ENCODE measurements at places on chromosomes 13 and 19.
A peak's percentile ranks its signal among the peaks of the same experiment; 100 is the strongest.

DNA sequence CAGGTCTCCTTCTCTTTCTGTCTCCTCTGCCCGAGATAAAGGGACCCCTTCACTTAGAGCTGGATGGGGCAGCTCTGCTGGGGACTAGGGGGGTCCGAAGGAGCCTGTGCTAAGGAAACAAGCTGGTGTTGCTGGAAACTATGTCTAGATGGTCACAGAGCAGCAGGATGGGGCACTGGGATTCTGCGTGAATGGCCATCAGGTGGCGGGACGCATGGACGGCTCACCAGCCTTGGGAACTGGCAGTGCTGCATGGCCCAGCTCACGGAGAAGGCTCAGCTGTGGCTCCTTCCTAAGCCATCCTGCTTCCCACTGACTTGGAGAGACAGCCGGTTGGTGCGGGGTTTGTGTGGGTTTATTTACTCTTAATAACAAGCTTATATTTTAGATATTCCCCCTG lies 411.8 kb downstream of the ZNF536 start:
- no peaks in the 10 kb centered on the region for H3K4me1 ChIP-seq
- DNase-seq: no peak
- H3K27ac ChIP-seq: no peak overlapping the region
- no peaks in the 10 kb centered on the region for H3K36me3 ChIP-seq

DNA sequence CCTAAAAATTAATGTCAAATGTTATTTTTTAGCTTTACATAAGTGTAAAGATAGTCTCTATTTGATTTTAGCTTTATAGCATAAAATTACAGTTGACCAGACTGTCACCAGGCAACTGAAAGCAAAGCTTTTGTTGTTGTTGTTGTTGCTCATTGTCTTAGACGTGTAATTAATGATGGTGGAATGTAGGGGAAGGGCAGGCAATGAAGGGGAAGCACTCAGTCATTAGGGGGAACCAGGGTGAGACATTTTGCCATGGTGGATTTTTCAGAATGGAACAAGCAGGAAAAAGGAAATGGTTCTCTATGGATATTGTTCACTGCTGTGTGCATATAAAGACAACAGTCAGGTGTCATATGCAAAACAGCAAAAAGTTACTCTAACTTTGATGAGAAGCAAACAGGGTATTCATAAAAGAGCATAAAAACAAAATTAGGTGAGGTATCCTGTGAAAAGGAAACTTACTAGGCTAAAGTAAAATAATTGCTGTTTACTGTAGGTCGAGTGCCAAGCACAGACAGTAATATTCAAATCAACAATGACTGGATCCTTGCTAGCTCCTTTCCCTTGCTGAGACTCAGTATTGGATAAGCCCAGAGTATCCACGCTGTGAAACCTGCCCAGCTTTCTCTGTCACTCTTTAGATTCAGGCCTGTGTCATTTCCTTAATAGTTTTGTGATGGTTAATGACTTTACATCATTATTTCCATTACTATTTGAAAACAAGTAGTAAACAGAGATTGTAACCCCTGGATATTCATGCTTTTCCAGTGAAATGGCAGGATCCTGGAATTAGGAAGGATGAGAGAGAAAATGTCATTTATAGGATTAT lies 110.5 kb downstream of the LRCH1 start:
- no peak for DNase-seq
- H3K27me3 ChIP-seq: no peaks in the 10 kb centered on the region
- H3K36me3 ChIP-seq: no peaks in the 10 kb centered on the region

DNA sequence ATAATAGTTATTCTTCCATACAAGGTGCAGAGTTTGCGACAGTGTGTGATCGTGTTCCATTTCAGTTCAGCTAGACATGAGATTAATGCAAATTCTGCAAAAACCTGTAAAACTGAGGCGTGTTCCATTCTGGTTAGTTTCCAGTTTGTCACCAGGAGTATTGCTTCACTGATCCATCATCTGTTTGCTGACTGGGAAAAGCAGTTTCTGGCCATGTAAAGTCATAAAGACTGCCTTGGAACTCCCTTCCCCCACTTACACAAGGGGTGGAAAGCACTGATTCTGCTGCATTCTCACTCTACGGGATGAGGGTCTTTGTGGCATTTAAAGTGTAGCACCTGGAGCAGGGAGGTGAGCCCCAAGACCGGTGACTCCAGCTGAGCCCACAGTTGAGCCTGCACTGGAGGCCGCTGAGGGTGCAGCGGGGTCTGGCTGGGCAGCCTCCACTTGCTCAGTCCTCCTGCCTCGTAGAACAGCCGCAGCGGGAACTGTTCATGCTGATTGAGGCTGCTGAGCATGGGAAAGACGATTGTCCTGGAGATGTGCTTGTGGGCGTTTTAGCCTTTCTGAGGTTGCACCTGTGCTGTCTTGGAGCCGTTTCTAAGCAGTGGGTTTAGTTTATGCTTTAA lies 2.0 kb downstream of the ZNF57 start:
- peak overlapping the region; percentile 89 for H3K4me3 ChIP-seq
- peaks cover 27% of the 10 kb centered on the region for H3K4me1 ChIP-seq
- peak overlapping the region; percentile 95 for H3K27ac ChIP-seq
- H3K27me3 ChIP-seq: no peaks in the 10 kb centered on the region
- peak; percentile 83 for DNase-seq

DNA sequence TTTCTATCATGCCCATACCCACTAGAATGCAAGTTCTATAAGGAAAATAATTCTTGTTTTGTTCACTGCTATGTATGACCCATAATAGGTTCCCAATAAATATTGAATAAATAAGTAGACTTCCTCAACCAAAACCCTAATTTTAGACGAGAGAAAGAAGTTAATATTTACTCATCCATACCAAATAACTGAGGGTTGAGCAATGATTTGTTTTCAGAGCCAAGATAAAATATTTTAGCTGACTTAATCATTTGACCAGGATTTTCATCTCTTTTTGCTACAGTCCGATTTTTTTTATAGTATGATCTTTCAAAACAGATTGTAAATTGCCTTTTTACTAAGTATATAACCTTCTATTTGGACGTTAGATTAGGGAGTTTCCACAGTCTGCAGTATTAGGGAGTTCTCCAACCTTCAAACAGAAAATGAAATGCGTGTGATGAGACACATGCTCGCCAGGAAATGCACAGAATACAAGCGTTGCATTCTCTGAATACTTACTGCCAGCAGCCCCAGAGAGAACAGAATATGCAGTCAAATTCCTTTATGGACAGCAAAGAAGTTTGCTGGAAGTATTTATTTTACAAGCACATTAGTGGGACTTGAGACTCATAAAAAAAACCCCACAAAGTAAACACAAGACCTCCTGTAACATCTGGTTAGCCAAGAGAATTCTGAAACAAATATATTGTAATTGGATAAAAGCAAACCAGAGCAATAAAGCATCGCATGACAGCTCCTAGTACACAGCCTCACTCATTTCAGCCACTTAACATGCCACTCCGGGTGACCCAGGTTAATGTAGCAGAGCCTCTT lies 230.0 kb downstream of the MYO16 start:
- H3K36me3 ChIP-seq: no peaks in the 10 kb centered on the region
- no peak overlapping the region for H3K4me3 ChIP-seq
- DNase-seq: no peak
- no peaks in the 10 kb centered on the region for H3K4me1 ChIP-seq
- H3K27ac ChIP-seq: no peak overlapping the region
- no peaks in the 10 kb centered on the region for H3K27me3 ChIP-seq

GRCh38 chr19:2554856-2555255 lies 78.9 kb downstream of the GADD45B start:
- H3K36me3 ChIP-seq: no peaks in the 10 kb centered on the region
- no peak for DNase-seq
- H3K27me3 ChIP-seq: no peaks in the 10 kb centered on the region
- no peak overlapping the region for H3K27ac ChIP-seq
- no peak overlapping the region for H3K4me3 ChIP-seq
- peaks cover 9% of the 10 kb centered on the region for H3K4me1 ChIP-seq

DNA sequence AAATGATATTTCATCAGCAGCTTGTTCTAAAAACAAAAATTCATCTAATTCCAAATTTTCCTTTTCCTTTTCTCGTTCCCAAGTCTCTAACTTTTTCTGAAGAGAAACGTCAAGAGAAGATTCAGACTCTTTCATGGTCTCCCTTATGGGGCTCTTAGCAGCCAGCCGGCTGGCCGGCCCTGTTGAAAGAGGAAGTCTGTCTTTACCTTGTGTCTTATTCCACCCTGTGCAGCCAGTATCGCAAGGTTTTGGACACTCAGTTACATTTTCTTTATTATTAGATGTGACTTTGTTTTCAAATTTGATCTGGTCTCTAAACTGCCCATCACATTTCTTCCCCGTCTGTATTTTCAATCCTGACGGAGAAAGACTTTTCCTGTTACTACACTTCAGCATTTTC lies 142.3 kb downstream of the RNF17 start:
- H3K27ac ChIP-seq: no peak overlapping the region
- DNase-seq: no peak
- H3K4me1 ChIP-seq: no peaks in the 10 kb centered on the region

- no peaks in the 10 kb centered on the region for H3K27me3 ChIP-seq
- H3K36me3 ChIP-seq: peaks cover 30% of the 10 kb centered on the region
- H3K4me1 ChIP-seq: peaks cover 9% of the 10 kb centered on the region
- no peak for DNase-seq
Observed at GRCh38 chr19:574658-575526, 2.5 kb downstream of the BSG start.

- no peak overlapping the region for H3K27ac ChIP-seq
- no peaks in the 10 kb centered on the region for H3K4me1 ChIP-seq
- no peak for DNase-seq
- no peaks in the 10 kb centered on the region for H3K36me3 ChIP-seq
- H3K4me3 ChIP-seq: no peak overlapping the region
Observed at GRCh38 chr13:51479199-51479523, 26.3 kb upstream of the INTS6 start.

DNA sequence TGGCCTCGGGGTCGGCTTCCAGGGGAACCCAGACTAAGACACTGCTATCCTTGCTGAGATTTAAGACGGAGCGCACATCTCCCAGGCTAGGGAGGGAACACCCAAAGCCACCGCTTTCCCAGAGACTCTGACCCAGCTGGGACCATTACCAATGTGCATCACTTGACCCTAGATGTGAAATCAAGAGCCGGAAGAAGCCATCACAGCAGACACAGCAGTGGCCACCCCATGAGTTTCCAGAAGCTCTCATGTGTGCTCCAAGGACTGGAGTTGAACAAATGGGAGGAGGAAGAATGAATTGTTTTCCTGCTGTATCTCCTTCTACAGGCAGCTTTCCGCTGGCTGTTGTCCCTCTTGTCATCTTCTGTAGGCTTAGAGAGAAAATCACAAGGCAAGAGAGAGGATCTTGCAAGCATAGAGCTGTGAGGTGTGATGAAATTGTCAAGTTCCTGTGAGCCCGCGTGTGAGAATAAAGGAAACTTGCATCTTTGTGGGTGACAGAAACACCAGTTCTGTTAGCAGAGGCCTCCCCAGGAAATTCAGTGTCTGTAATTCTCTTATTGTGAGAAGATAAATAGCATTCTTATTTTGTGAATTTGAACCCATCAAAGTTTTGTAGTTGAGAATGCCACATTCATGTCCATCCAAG lies 711.8 kb downstream of the UQCRFS1 start:
- no peaks in the 10 kb centered on the region for H3K4me1 ChIP-seq
- no peak overlapping the region for H3K4me3 ChIP-seq
- no peaks in the 10 kb centered on the region for H3K36me3 ChIP-seq
- peaks cover 11% of the 10 kb centered on the region for H3K27me3 ChIP-seq
- no peak overlapping the region for H3K27ac ChIP-seq
- no peak for DNase-seq

GRCh38 chr13:107124129-107124718 lies 556.3 kb upstream of the ARGLU1 start:
- no peaks in the 10 kb centered on the region for H3K4me1 ChIP-seq
- H3K36me3 ChIP-seq: no peaks in the 10 kb centered on the region
- no peak for DNase-seq
- no peak overlapping the region for H3K4me3 ChIP-seq

- H3K27ac ChIP-seq: no peak overlapping the region
- H3K4me3 ChIP-seq: no peak overlapping the region
- no peaks in the 10 kb centered on the region for H3K27me3 ChIP-seq
- H3K36me3 ChIP-seq: no peaks in the 10 kb centered on the region
- DNase-seq: no peak
- H3K4me1 ChIP-seq: no peaks in the 10 kb centered on the region
Observed at GRCh38 chr13:20356444-20356843, 124.3 kb upstream of the GJB6 start.

DNA sequence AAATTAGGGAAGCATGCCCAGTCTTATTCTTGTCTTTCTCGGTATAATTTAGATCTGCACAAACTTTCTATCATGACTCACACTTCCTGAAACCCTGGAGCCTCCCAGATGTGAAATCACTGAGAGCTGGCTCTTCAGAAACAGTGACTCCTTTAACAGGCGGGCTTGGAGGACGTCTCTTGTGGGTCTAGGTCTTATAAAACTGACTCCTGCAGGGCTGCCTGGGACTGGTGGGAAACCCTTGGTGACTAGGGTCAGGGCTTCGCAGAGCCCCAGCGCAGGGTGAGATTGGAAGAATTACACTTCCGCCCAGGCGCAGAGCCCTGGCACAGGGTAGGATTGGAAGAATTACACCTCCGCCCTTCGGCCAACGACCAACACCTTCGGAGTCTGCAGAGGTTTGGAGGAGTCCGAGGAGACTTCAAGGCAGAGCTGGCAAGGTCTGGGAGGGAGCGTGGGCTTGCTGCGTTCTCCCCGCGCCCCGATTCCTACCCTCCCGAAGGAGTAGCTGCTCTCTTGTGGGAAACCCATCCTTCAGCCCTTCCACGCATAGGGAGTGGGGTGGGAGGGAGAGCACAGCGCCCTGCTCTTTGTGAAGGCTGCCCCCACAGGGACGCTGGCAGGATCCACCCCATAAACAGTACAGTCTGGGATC lies 43.4 kb upstream of the MAP3K10 start:
- no peaks in the 10 kb centered on the region for H3K36me3 ChIP-seq
- H3K4me3 ChIP-seq: no peak overlapping the region
- 0 out of 2 replicates have a peak, but pooled peaks cover 4% of the 10 kb centered on the region for H3K27me3 ChIP-seq
- no peak overlapping the region for H3K27ac ChIP-seq
- no peak for DNase-seq

GRCh38 chr13:98279473-98280175 lies 102.6 kb upstream of the RNF113B start:
- no peak for DNase-seq
- no peak overlapping the region for H3K4me3 ChIP-seq
- H3K4me1 ChIP-seq: peaks cover 9% of the 10 kb centered on the region
- H3K27me3 ChIP-seq: no peaks in the 10 kb centered on the region
- H3K36me3 ChIP-seq: no peaks in the 10 kb centered on the region

GRCh38 chr13:42969565-42970172 lies 22.4 kb downstream of the EPSTI1 start:
- no peaks in the 10 kb centered on the region for H3K36me3 ChIP-seq
- H3K4me1 ChIP-seq: peaks cover 4% of the 10 kb centered on the region
- no peaks in the 10 kb centered on the region for H3K27me3 ChIP-seq
- H3K4me3 ChIP-seq: no peak overlapping the region
- peak; percentile 86 for DNase-seq
